ENCODE measurements at places on chromosomes 7 and 10. TPM values are rescaled to one million over a fixed set of nuclear protein-coding genes. Genes with fewer than 3 reads are reported as not detected.

DNA sequence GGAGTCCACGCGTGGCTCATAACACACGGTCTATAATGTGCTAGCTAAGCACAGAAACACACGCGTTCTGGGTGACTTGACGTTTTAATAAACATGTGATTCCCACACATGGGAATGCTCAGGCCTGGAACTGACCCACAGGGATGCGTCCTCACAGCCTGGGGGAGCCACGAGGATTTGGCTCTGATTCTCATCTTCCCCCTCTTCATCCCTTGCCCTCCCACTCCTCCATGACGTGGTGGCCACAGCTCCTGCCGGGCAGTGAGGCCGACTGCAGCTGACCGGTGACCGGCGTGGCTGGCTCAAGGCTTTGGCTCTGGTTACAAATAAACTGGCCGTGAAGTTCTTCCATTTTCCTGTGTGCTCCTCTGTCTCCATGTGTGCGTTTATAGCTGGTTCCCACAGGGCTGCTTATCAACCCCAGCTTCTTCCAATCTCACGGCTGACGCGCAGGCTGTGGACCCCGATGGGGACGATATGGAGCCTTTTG, 40.9 kb upstream of the KLF6 start:
- no peak overlapping the region for H3K4me3 ChIP-seq
- H3K36me3 ChIP-seq: no peaks in the 10 kb centered on the region
- no peak for DNase-seq
- no peak overlapping the region for H3K27ac ChIP-seq
- H3K4me1 ChIP-seq: peaks cover 6% of the 10 kb centered on the region
- H3K27me3 ChIP-seq: no peaks in the 10 kb centered on the region

GRCh38 chr10:110499796-110500514, 2.2 kb downstream of the DUSP5 start:
- H3K4me3 ChIP-seq: no peak overlapping the region
- H3K36me3 ChIP-seq: no peaks in the 10 kb centered on the region
- no peaks in the 10 kb centered on the region for H3K27me3 ChIP-seq

- H3K4me3 ChIP-seq: no peak overlapping the region
- peaks cover 20% of the 10 kb centered on the region for H3K4me1 ChIP-seq
- H3K36me3 ChIP-seq: no peaks in the 10 kb centered on the region
These were observed 2.8 kb upstream of the RGS10 start for GRCh38 chr10:119545310-119545709.

DNA sequence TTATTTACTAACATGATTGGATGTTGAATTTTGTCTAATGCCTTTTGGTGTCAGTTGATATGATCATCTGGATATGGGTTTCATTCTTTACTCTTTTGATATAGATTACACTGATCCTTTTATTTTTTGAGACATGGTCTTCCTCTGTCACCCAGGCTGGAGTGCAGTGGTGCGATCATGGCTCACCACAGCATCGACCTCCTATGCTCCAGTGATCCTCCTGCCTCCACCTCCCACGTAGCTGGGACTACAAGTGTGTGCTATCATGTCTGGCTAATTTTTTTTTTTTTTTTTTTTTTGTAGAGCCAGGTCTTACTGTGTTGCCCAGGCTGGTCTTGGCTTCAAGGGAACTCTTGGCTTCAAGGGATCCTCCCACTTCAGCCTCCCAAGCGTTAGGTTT, 27.1 kb downstream of the BMS1 start:
- no peaks in the 10 kb centered on the region for H3K27me3 ChIP-seq
- no peak overlapping the region for H3K27ac ChIP-seq
- DNase-seq: no peak
- H3K4me3 ChIP-seq: no peak overlapping the region
- no peaks in the 10 kb centered on the region for H3K4me1 ChIP-seq

DNA sequence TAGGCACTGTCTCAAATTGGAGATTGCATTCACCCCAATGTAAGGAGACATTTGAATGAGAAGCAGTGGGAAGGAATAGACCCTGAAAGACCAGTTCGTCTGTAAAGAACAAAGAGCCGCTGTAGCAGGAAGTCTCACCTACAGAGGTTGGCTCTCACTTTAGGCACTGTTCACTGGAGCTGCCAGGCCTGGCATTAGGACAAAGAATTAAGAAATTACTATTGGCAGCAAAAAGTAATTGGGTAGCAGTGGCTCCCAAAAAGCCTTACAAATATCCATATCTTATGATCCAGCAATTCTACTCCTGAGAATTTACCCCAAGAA, 10.5 kb upstream of the TEX36 start:
- H3K27me3 ChIP-seq: no peaks in the 10 kb centered on the region
- H3K4me3 ChIP-seq: no peak overlapping the region
- no peak for DNase-seq
- H3K4me1 ChIP-seq: peaks cover 12% of the 10 kb centered on the region
- no peak overlapping the region for H3K27ac ChIP-seq
- no peaks in the 10 kb centered on the region for H3K36me3 ChIP-seq

- no peaks in the 10 kb centered on the region for H3K4me1 ChIP-seq
- H3K27ac ChIP-seq: no peak overlapping the region
- no peak for DNase-seq
- H3K36me3 ChIP-seq: no peaks in the 10 kb centered on the region
- H3K4me3 ChIP-seq: no peak overlapping the region
These were observed 14.4 kb upstream of the FRA10AC1 start for GRCh38 chr10:93716766-93717165.

GRCh38 chr7:6409091-6409490, 38.7 kb downstream of the DAGLB start:
- H3K4me1 ChIP-seq: no peaks in the 10 kb centered on the region
- H3K4me3 ChIP-seq: no peak overlapping the region
- peaks cover 66% of the 10 kb centered on the region for H3K36me3 ChIP-seq
- H3K27ac ChIP-seq: no peak overlapping the region
- no peaks in the 10 kb centered on the region for H3K27me3 ChIP-seq

DNA sequence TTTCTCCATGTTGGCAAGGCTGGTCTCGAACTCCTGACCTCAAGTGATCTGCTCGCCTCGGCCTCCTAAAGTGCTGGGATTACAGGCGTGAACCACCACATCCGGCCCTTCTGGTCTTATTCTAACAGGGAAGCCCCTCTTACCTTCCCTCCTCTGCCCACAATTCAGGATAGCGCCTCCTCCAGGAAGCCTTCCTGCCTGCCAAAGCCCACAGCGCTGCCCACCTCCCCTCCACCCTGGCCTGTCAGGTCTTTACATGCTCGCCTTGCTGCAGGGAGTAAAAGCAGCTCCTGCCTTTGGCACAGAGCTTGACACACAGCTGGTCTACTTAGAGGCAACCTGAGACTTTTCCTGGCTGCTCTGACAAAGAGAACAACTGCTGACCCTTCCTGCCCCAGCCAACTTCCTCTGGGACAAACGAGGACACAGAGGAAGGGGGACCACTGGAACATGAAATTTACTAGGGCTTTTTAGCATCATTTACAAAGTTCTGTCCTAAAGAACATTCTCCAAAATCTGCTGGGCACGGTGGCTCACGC, 13.2 kb downstream of the MLXIPL start:
- no peaks in the 10 kb centered on the region for H3K27me3 ChIP-seq
- no peak overlapping the region for H3K4me3 ChIP-seq
- no peak overlapping the region for H3K27ac ChIP-seq
- no peak for DNase-seq
- H3K4me1 ChIP-seq: peaks cover 4% of the 10 kb centered on the region
- H3K36me3 ChIP-seq: no peaks in the 10 kb centered on the region

- H3K27me3 ChIP-seq: no peaks in the 10 kb centered on the region
- no peak overlapping the region for H3K4me3 ChIP-seq
- no peak overlapping the region for H3K27ac ChIP-seq
These were observed 116.9 kb upstream of the PLXDC2 start for GRCh38 chr10:19699299-19699698.

GRCh38 chr7:33762911-33763306, 142.4 kb upstream of the BMPER start:
- no peaks in the 10 kb centered on the region for H3K4me1 ChIP-seq
- no peak overlapping the region for H3K27ac ChIP-seq
- H3K4me3 ChIP-seq: no peak overlapping the region
- no peaks in the 10 kb centered on the region for H3K27me3 ChIP-seq
- no peak for DNase-seq

GRCh38 chr10:104323760-104324201, 14.5 kb downstream of the ITPRIP start:
- H3K4me3 ChIP-seq: no peak overlapping the region
- H3K27me3 ChIP-seq: no peaks in the 10 kb centered on the region
- H3K36me3 ChIP-seq: no peaks in the 10 kb centered on the region

DNA sequence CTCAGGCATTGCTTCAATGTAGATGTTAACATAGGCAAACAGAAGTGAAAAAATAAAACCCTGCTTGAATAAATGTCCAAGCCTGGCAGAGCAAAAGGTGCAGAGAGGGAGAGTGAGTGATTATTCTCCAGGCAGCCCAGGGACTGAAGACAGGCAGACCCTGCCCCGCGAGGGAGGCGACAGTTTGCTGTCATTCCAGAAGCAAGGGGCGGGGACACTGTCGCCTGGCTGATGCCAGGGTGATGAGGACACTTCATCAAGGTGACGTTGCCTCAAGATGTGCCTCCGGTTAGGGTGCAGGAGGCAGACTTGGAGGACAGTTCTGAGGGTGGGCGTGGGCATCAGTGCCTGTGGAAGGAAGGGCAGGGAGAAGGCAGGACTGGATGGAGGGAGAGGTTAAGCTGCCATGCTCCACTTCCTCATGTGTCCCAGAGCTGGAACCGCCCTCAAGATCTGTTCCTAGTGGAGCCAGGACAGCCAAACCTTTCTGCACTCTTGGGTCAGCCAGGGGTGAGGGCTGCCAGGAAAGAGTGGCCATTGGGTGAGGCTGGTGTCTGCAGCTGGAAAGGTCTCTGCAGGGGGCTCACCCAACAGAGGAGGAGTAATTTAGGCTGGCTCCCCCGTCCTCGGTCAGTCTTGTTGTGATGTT, 560.5 kb upstream of the MKI67 start:
- no peak overlapping the region for H3K4me3 ChIP-seq
- no peaks in the 10 kb centered on the region for H3K36me3 ChIP-seq
- H3K4me1 ChIP-seq: no peaks in the 10 kb centered on the region
- no peak overlapping the region for H3K27ac ChIP-seq
- no peak for DNase-seq
- H3K27me3 ChIP-seq: no peaks in the 10 kb centered on the region

DNA sequence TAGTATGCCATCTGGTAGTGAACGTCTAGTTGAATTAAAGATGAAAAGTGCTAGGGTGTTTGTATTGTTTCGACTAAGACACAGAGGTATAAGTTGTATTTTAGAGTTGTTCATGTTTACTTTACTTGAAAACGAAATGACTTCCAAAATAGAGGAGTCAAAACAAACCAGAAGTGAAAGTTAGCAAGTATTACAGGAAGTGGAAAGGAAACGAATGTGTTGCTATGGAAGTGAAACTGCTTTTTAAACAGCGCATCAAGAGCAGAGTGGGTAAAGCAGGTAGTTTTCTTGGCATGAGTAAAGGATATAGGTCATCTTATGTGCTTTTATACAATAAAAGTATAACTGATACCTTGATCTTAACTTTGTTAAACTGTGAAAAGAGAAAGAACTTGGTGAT, 20.0 kb upstream of the GALNTL5 start:
- no peak overlapping the region for H3K4me3 ChIP-seq
- DNase-seq: no peak
- H3K4me1 ChIP-seq: no peaks in the 10 kb centered on the region
- H3K27ac ChIP-seq: no peak overlapping the region
- no peaks in the 10 kb centered on the region for H3K27me3 ChIP-seq

- H3K4me3 ChIP-seq: no peak overlapping the region
- DNase-seq: no peak
- no peaks in the 10 kb centered on the region for H3K4me1 ChIP-seq
- H3K36me3 ChIP-seq: no peaks in the 10 kb centered on the region
These were observed 578.2 kb downstream of the PARD3 start for GRCh38 chr10:34236931-34237330.

DNA sequence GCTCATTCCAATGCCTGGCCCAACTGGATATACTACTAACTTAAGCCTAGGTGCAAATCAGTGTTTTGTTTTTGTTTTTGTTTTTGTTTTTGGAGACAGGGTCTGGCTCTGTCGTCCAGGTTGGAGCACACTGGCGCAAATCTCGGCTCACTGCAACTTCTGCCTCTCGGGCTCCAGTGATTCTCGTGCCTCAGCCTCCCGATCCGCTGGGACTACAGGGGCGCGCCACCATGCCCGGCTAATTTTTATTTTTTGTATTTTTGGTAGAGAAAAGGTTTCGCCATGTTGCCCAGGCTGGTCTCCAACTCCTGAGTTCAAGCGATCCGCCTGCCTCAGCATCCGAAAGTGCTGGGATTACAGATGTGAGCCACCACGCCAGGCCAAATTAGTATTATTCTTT, 1.6 kb downstream of the PPP3CB start:
- H3K27ac ChIP-seq: no peak overlapping the region
- no peak overlapping the region for H3K4me3 ChIP-seq
- peaks cover 21% of the 10 kb centered on the region for H3K4me1 ChIP-seq
- H3K36me3 ChIP-seq: peaks cover 10% of the 10 kb centered on the region

- DNase-seq: no peak
- H3K27ac ChIP-seq: no peak overlapping the region
- no peaks in the 10 kb centered on the region for H3K36me3 ChIP-seq
- H3K4me1 ChIP-seq: peaks cover 13% of the 10 kb centered on the region
These were observed 1.8 kb downstream of the BMI1 start for GRCh38 chr10:22322641-22323160.

DNA sequence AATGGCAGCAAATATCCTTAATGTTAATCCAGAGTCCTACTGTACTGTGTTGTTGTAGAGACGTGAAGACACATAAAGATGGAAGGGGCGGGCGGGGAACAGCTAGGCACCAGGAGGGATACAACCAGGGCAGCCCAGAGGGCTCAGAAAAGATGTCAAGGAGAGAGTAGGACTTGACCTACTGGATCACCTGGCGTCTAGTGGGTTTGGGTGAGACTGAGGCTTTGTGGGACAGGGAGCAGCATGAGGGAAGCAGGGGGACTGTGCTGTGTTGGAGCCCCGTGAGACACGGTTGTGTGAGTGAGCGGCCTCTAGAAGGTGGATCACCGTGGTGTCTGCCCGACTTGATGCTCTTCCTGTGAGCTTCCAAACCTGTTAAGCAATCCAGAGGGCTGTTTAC, 68.0 kb downstream of the PTPRE start:
- no peak overlapping the region for H3K4me3 ChIP-seq
- no peak overlapping the region for H3K27ac ChIP-seq
- no peak for DNase-seq

- H3K27ac ChIP-seq: no peak overlapping the region
- no peaks in the 10 kb centered on the region for H3K4me1 ChIP-seq
- H3K27me3 ChIP-seq: no peaks in the 10 kb centered on the region
- no peak overlapping the region for H3K4me3 ChIP-seq
These were observed 118.1 kb downstream of the ZNF365 start for GRCh38 chr10:62492012-62492869.

GRCh38 chr10:64760371-64760770, 1239.2 kb downstream of the REEP3 start:
- no peaks in the 10 kb centered on the region for H3K4me1 ChIP-seq
- no peak for DNase-seq
- H3K27me3 ChIP-seq: no peaks in the 10 kb centered on the region
- no peak overlapping the region for H3K27ac ChIP-seq
- no peaks in the 10 kb centered on the region for H3K36me3 ChIP-seq

- peak overlapping the region; percentile 97 for H3K27ac ChIP-seq
- no peaks in the 10 kb centered on the region for H3K27me3 ChIP-seq
- H3K36me3 ChIP-seq: no peaks in the 10 kb centered on the region
- DNase-seq: no peak
- H3K4me1 ChIP-seq: peaks cover 28% of the 10 kb centered on the region
- H3K4me3 ChIP-seq: no peak overlapping the region
These were observed 1.4 kb upstream of the ZYX start for GRCh38 chr7:143379611-143380259.

Gene IPMK
- 11.7 TPM for total RNA-seq

Gene DKK1
- 1.7 TPM for total RNA-seq

Gene NXPH1
- not detected for total RNA-seq

Gene AOAH
- total RNA-seq: 11.9 TPM

Gene EGFR
- total RNA-seq: 96.2 TPM

Gene TMEM270
- total RNA-seq: not detected

Gene CFTR
- total RNA-seq: not detected

Gene OR2A42
- 0.40 TPM for total RNA-seq

Gene CALY
- 1.5 TPM for total RNA-seq

Gene PAX4
- total RNA-seq: not detected

Gene ASAH2
- 0.75 TPM for total RNA-seq

Gene TMEM196
- not detected for total RNA-seq

Gene DGKI
- 45.4 TPM for total RNA-seq

Gene HKDC1
- 2.4 TPM for total RNA-seq
